ENCODE measurements at places on chromosomes 1 and 21.

DNA sequence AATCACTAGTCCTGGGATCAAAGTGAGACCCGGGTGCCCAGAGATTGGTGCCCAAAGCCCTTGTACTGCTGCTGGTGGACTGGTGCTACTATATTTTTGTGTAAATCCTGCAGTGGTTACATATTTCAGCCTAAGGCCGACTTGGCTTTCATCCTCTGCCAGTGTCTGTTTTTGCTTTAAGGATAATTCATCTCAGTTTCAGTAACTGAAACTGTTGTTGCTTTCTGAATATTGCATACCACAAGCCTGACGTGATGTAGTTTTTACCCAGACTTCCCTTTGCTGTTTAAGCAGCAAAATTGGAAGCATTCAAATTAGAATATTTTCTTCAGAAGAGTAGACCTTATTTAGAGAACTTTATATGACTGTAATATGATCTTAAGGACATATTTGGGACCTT, 341.8 kb downstream of the RYR2 start:
- DNase-seq: no peak

DNA sequence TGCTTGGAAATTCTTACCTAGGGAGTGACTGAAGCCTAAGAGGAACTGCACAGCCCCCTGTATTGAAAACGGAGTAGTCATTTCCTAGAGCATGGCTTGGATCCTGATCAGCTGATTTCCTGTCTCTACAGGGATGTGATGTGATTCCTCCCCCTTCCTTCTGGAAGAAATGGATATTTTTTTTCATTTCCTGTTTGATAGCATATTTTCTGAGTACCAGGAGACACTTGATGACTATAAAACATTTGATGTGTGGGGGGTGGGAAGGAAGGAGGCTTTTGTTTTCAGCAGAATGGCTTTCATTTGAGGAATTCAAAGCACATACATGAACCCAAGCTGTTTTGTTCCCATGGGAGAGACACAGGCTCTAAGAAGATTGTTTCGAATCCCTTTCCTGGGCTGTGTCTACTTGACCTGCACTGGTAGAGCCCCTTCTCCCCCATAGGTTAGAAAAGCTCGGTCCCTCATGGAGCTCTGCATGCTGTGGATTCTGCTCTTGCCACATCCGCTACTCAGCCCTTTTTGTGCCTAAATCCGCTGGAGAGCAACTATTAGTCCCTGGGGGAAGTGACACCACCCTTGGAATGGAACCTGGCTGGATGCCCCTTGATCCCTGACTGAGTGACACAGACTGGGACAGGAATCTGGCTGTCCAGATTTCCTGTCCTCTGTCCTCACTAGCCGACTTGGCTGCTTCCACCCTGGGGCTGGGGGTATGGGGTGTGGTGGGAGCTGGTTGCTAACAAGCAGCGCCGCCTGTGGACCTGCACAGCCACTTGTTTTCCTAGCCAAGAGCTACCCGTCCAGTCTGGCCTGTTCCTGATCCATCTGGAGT, 71.8 kb upstream of the MACF1 start:
- no peak for DNase-seq

DNA sequence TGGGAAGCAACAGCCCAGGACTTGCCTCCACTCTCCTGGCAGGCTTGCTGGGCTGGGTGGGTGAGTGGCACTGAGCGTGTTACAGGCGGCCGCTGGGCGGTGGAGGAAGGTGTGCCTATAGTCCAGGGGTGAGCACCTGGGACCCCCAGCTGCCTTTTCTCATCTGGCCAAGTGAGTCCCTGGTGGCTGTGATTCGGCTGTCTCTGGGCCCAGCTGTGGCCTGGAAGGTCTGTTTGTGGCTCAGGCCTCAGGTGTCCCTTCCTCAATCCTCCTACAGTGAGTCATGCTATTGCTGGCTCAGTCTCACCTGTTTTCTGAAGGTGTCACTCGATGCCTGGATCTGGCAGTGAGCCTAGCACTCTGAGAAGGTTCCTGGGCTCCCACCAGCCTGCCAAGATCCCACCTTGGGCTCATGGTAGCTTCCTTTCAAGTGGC, 564.2 kb downstream of the PTPRU start:
- no peak for DNase-seq

DNA sequence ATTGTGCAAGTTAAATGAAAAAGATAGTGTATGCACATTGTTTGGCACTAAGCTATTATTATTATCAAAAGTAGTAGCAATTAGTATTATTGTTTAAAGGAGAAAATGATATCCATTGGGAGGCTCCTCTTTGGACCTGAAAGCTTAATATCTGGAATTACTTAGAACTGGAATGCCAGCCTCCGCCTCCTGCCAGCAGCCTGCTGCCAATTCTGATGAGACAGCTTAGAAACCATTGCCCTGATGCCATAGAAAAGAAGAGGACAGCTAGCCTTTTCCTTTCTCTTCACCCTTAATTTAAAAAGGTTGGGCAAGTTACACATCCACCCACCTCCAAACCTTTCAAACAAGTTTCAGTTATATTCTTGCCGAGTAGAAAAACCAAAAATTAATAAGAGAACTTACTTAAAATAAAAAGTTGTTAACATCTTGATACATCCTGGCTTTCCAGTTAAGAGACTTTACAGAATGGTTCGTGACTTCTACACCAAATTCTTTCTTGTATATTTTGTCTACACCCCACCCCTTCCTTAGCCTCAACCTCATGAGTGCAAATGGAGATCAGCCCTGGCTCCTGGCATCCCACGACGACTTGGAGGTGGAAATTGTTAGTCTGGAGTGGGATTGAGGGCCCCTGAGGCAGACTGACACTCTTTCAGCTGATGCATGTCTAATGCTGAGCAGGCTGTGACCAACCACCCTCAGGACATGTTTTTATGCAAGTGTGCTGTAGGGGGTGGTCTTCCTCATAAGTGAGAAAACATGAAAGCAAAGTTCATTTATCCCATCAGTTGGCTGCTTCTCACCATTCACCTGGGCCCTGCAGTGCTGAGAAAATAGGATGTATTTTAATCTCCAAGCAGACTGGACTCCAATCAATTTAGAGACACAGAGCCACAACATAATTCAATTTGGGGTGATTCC, 120.6 kb downstream of the KCNJ15 start:
- no peak for DNase-seq

GRCh38 chr1:232029315-232029714, 402.7 kb downstream of the DISC1 start:
- DNase-seq: no peak

DNA sequence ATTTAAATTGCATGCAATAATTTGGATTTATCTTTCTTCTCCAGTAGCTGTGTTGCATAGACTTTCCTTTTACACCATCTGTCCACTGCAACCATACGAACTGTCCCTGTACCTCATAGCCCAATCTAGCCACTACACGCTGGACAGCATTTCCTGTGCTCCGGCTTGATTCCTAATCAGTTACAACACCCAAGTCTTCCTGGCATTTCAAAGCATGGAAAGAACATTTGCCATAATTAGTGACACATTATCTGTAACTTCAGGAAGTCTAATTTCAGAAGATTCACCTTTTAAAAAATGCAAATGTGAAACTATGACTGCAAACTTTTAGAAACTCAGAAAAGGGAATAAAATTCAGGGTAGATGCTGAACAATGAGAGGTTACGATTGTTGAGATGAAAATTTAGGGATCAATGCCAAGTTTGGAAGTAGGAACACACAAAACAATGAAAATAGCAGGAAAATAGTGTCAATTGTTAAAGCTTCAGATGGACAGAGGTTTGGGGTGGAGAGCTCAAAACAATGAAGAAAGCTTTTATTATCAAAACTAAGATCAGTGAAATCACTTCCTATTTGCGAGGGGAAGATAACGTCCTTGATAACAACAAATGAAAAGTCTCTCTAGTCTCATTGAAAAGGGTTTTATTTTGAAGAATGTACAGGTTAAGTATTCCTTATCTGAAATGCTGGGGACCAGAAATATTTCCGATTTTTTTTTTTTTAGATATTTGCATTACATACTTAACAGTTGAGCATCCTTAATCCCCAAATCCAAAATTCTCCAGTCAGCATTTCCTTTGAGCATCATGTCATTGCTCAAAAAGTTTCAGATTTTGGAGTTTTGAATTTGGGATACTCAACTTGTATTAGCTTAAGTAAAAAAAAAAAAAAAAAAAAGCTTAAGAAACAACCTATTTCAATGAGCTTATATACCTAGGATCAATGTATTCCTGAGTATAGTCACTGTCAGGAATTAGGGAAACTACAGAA, 107.3 kb downstream of the FNBP1L start:
- no peak for DNase-seq

DNA sequence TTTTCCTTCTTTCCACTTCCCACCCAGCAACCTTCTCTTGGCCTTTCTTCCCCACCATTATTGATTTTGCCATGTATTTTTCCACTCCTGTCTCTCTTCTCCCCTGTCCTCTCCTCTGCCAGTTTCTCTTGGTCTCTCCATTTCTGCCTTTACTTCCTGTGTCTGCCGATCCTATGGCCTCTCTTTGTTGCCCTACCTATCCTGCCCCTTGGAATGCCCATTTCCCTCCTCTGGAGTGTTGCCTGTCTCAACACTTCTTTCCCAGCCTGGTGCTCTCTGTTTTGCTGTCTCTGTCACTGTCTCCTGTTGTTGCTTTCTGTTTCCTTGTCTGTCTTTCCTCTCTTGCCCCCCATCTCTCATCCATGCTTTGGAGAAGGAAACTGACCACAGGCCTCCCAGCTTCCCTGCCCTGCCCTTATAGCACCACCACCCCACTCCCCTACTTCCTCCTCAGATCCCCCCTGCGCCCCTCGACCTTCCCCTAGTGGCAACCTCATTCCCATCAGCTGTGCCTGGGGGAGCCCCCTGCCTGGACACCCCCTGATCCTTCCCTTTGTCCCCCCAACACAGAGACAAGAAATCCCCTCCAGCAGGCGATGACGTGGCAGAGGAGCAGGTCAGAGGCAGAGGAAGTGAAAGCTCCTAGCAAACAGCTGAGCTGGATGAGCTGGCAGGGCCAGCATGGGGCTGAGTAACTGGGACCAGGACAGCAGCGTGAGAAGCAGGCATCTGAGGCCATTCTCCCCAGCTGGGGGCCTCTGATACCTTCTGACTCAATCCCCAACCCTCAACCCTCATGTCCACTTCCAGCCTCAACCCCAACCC, 6.6 kb upstream of the ETV3L start:
- no peak for DNase-seq

DNA sequence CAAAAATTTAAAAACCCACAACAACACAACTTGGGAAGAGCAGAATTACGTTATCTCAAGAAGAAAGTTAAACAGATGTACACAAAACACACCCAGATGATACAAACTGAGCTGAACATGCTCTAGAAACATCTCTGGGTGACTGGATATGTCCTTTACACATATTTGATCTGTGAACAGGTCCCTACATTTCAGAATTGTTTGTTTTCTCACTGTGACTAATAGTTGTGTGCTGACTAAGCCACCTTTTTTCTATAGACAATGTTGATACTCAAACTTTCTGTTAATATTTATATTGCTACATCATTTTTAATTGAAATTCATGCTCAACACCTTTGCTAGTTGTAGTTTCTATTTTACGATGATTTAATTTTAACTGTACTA, 1.0 kb upstream of the F11R start:
- no peak for DNase-seq

DNA sequence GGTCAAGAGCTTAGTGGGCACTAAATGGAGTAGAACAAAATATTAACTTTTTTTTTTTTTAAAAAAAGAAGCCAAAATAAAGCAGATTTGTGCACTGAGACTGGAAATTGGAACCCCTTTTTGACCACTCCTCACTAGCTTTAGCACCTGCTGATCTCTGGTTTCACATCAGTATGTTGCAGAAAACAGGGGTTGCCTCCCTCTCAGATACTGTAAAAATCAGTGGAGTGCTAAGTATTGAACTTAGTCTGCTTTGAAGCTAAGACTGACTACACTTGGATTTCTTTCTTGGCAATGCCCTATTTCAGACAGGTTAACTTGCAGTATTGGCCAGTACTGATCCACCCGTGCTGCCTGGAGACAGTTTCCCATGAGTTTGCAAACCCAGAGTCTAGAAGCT, 2.7 kb upstream of the KIAA0040 start:
- DNase-seq: no peak

GRCh38 chr1:219490566-219490965, 122.3 kb downstream of the ZC3H11B start:
- DNase-seq: no peak

GRCh38 chr1:25810341-25811299, 9.1 kb upstream of the MTFR1L start:
- peak; percentile 53 for DNase-seq

DNA sequence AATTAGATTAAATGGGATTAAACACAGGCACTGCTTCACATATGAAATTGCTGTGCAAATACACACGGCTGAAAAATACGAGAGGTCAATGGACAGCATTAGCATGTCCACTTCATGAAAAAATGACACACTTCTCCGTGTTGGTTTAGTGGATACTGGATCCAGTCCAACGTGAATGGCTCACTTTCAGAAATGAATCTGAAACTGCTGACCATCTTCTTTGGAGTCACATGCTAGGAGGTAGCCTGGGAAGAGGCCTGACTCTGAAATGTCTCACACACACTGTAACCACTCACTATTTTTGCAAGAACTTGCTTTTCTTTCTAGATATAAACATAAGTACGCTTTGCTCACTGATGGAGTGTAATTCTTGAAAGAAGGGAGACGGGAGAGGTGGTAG, 127.3 kb downstream of the HLCS start:
- no peak for DNase-seq

DNA sequence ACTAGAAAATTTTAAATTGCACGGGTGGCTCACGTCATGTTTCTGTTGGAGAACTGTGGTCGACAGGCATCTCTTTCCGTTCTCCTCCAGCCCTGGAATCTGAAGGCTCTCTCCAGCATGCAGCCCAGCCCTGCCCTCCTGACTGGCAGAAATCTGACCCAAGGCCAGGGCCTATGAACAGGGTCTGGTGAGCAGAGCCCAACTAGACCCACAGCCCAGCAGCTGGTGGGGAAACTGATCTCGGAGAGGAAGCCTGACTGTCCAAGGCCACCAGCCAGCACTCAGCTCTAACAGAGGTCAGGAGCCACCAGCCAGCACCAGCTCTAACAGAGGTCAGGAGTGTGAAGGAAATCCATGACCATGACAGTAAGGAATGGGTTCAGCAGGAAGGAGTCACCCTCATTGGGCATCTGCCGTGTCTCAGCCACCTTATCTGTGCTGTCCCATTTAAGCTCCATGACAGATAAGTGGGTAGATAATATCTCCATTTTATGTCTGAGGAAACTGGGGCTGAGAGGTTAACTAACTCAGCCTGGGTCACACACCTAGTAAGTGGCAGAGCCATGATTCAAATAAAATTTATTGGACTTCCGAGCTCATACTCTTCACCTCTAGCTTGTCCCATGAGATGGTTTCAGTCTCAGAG, 20.2 kb upstream of the PKP1 start:
- no peak for DNase-seq
